ENCODE measurements at places on chromosomes 3 and 15.

DNA sequence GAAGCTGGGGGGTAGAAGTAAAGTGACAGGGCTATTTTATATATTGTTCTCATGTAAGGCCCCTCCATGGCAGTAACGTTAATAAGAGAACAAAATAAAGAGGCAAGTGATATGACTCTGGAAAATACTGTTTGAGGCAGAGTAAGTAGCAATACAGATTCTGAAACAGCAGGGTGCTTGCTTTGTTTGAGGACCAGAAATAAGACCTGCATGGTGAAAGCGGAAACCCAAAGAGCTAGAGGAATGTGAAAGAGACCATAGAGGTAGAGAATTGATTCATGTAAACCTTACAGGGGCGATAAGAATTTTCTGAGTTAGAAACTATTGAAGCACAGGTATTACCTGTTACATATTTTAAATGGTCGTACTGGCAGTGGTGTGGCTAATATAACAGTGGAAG is 1517.1 kb downstream of the SI start:
- no peak for DNase-seq

DNA sequence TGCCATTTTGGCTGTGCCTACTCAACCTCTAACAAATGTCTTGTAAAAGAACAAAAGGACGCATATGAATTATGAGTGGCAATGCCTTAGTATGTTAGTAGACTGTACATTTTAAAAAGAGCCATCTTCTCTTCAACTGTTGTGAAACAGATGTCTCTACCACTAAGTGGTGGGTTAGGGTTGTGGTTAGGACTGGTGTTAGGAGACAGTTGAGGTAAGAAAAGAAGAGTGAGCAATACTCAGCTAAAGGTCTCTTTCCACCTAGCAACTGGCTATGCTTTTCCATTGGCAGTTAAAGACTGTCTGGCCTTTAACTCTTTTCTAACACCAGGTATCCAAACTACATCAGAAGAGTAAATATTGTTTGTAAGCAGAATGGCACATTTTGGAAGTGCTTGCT is 221.7 kb upstream of the TBC1D5 start:
- DNase-seq = no peak

DNA sequence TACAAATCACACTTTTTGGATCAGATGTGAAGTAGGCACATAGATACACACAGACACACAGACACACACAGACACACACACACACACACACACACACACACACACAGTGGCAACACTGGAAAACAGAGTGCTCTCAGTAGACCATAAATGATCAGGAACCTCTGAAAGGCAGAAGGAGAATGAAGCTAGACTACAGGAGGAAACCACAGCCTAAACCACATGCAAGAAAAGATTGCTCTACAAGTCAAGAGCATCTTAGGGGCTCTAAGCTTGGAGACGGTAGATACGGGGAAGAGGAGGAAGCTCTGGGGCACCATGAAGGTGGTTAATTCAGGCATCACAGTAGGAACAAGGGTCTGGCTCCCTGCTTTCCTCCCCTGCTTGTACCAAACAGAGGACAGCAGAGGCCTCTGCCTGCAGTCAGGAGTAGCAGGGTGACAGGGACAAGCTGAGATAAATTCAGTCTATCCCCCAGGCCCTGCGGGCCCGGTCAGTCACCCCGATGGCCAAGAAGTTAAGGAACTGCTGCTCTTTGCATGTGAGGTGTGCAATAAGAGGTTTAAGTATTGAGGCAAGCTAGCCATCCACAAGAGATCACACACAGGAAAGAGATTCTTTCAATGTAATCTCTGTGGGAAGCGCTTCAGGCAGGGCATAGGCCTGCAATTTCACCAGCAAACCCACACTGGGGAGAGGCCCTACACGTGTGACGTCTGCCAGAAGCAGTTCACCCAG is 23.5 kb upstream of the ARPIN start:
- DNase-seq = no peak

DNA sequence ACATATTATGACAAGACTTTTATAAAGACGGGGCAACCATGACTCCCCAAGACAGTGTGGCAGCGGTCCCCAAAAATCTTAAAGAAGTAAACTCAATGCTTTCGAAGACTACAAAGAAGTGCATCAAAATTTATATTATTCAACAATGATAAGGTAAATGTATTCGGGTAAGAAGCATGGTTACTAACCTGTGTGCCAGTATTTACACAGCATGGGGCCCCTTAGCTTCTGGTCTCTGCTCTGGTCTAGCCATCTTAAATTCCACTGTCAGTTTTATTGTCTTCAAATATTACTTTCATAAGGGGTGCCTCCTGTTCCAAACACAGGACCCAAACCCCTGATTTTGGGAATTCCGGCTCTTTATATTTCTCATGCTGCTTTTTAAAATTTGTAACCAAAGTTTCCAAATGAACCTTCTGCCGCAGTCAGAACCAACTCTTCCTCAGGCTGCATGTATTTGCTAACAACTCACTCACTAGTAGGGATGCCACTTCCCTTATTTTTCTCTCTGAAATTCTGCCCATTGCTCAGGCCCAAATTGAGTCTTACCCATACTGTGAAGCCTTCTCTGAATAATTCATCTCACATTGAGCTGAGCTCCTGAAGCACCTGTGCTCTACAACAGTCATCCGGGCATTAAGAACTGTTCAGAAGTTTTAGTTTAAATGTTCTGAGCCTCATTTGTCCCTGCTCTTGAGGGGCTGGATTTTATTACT is 1.2 kb downstream of the TTC23 start:
- DNase-seq = no peak

DNA sequence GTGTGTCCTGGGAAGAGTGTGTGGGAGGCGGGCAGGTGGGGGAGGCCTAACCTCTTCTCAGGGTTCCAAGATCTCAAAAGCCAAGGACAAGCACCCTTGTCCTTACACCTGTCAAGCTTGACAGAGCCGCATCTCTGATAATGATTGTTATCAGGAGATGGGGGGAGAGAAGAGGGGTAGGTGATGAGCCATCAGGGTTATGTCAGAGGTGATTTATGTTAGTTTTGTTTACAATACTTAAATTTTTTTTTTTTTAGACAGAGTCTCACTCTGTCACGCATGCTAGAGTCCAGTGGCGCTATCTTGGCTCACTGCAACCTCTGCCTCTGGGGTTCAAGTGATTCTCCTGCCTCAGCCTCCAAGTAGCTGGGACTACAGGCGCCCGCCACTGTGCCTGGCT is 7.4 kb upstream of the NCBP2 start:
- no peak for DNase-seq

DNA sequence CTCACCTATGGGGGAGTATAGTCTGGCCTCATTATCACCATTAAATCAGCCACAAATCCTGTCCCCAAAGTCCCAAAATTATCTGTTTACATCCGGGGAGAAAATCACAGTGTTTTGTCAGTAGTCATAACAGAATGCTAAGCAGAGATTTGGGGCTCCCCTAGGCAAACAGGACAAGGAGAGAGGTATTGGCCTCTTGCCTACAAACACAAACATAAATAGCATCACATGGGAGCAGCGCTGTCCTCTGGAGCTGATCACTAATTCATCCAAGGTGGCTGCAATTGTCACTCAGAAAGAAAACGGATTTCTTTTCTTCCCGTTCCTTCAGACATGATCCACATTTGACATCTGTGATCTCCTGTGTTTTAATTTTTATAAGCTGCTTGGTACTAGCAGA is 1028.1 kb downstream of the NTRK3 start:
- DNase-seq = no peak

DNA sequence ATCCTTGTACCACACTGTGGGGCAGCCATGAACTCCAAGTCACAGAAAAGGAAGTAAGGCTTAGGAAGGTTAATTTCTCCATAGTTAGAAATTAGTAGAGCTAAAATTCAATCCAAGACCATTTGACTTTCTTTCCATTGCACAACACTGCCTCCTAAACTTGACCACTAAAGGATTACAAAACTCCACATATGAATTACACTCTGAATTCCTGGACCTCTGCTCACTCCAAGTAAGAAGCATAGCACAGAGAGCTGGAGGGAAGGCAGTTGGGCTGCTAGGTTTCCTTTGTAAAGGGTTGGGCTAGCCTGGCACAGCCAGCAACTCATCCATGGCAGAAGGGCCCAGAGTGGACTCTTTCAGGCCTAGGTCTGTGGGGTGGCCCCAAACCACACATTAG is 134.4 kb downstream of the MYLK start:
- DNase-seq = peak; percentile 86

DNA sequence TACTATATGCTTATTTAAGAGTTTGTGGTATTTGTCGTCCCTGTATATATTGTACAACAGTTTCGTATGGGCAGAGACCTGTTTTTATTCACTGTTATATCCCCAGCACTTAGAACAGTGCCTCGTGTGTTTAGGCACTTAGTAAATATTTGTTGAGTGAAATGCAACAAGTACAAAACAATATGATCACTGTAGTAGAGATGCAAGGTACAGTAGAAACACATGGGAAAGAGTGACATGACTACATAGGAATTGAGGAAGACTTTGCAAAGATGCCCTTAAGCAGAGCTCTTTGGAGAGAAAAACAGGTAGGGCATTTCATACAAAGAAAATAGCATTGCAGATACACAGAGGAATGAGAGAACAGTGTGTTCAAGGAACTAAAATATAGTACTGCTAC is 18.3 kb downstream of the RASA2 start:
- no peak for DNase-seq

- DNase-seq = no peak
These were observed 54.8 kb upstream of the ACTC1 start for GRCh38 chr15:34850121-34850520.

GRCh38 chr3:48898383-48899234 is at the start of gene SLC25A20:
Gene SLC25A20, minus strand, starts transcription at chr3:48898882. Its CDS starts 88 bp downstream, at chr3:48898794.
- DNase-seq = peak; percentile 49

- DNase-seq = no peak
These were observed 41.9 kb upstream of the UBP1 start for GRCh38 chr3:33482111-33482521.

GRCh38 chr15:47552978-47553608 is 164.2 kb upstream of the SEMA6D start:
- DNase-seq = no peak

DNA sequence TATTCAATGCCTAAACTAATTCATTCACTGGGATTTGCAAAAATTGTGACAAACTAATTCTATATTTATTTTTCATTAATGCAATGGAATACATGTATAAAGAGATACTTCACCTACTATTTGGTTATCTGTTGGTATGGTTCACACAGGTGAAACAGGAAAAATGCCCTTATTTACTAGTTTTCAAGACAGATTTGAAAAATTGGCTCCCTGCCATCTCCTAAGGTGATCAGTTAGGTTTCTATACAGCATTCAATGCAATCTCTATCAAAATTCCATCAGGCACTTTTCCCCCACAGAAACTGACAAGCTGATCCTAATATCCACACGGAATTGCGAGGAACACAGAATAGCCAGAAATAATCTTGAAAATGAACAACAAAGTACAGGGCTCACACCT is 101.1 kb downstream of the DLG1 start:
- no peak for DNase-seq

DNA sequence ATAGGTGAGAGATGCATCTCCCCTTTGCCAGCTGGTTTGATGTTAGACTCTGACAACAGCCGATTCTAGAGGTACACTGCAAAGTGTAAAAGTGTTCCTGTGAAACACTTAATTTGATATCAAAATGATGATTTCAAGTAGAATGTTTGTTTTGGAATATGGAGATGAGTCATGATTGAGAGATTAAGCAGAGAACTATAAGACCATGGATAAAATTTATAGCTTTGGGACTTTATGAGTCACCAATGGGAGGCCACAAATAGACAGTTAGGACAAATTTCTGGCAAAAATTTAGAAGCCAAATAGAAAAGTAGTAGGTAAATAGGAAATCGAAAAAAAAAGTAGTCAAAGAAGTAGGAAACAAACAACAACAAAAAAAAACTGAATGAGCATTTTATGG is 672.5 kb downstream of the NSUN3 start:
- no peak for DNase-seq

- no peak for DNase-seq
These were observed 25.6 kb downstream of the IQCB1 start for GRCh38 chr3:121809249-121809648.

DNA sequence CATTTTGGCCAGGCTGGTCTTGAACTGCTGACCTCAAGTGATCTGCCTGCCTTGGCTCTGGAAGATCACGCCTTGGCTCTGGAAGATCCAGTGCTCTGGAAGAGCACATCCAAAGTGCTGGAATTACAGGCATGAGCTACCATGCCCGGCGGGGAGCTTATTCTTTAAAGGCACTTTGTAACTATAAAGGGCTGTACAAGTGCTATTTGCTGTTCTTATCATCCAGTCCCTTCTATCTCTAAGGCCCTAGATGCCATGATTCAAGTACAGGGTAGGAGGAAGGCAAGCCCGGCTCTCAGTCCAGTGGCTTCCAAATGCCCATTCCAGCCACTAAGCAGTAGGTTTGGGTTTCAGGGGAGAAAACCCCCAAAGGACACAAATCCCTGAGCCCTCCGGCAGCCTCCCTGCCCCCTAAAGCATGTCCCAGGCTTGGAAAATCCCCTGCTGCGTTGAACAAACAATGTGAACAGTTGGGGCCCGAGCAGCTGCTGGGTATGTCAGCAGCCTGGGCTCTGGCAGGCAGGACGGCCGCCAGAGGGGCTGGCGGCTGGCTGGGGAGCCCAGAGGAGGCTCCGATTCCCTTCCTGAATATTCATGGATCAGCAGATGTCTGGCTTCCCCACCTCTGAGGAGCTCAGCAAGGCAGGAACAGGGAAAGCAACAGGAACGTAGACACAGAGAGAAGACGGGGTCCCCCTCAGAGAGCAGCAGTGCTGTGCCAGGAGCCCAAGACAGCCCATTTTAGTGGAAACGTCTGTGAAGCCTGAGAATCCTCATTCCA is 7.7 kb downstream of the IGDCC4 start:
- no peak for DNase-seq

- DNase-seq = no peak
These were observed 231.7 kb upstream of the ICE2 start for GRCh38 chr15:60710656-60711055.

- DNase-seq = no peak
These were observed 37.2 kb downstream of the MYO5A start for GRCh38 chr15:52491472-52491871.

DNA sequence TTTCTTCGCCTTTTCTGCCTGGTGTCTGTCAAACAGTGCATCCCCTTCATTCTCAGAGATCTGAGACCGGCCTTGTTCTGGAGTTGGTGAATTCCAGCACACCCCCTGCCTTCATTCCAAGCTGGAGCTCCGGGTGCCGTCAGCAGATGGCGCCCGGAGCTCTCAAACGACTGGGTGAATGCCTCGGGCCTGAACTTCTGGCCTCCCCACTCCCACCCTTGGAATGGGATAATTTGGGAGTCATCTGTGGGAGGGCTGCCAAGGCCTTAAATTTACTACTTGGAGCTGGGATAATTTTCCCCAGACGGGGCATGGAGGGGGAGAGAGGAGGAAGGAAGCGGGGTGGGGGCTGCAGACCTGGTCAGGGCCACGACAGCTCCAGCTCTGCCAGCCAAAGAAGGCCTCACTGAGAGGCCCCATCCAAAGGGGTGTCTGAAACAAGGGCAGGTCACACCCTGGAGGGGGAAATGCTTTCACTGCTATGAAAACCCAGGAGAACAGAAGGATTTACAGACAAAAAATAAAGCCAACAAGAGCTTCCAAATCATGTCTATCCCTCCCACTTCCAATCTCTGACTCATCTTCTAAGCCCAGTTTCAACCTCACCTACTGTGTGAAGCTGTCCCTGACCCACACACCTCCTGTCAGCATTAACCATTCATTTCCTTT is 187.9 kb downstream of the OPA1 start:
- peak; percentile 27 for DNase-seq

Data from AG04450 (cell line).